ENCODE measurements at places on chromosomes 3 and 15.

DNA sequence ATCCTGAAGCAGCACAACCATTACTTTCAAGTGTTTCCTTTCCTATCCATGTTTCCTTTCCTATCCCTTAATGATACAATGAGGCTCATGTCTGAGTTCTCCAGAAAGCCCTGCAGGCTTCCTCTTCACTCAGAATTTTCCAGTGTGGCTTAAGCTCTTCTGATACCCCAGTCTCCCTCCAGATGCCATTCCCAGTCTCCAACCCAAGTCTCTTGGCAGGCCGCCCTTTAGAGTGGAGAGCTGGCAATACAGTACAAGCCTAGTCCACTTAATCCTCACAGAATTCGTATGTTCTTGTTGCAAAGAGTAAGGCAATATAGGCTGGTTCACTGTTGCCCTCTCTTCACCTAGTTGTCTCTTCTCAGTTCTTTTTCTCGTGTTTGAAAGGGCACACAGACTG is 503.9 kb upstream of the MDFIC2 start:
- no peak for DNase-seq

- DNase-seq, result no peak
Measured at GRCh38 chr3:130644628-130645253, 101.9 kb downstream of the PIK3R4 start.

DNA sequence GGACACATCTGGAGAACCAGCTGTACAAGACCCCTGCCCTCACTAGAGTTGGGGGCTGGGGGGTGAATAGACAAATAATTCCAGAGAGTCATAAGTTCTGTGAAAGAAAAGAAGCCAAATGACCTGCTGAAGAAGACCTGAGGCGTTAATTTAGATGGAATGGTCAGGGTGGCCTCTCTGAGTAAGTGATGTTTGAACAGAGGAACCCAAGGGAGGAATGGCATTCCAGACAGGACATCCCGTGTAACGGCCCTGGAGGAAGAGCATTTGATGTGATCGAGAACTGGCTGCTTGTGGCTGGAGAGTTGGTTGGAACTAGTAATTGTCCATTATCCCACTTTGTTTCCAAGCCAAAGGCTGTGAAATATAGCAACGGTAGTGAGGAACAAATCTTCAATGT is 1.7 kb downstream of the NR2C2 start:
- no peak for DNase-seq

DNA sequence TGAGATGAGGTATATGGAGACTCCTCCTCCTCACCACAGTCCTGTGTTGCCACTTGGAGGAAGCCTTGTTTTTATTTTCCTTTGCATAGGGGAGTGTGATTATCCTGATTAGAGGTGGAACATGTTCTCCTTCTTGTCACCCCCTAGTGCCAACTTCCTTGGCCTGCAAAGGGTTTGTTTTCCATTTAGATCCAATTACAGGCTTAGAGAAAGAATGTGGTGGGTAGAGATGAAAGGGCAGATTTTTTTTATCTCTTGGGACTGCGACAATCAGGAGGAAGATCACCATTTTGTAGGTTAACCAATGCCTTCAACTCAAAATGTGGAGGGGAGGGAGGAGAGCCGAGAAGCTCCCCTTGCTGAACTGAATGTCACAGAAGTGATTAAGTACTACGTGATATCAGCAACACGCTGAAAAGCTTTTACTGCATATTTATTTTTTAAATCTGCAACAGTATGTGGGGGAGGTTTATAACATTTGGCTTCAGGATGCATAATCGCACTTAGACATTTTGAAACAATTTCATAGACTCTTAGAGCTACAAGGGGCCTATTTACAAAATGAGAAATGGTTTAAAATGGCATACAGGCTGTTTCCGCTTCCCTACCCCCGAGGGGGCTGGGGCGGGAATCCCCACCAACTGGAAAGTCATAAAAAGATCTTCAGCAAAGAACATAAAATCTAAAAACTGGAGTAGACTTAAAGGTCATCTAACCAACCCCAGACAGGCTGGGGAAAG is 2.4 kb downstream of the LMCD1 start:
- DNase-seq, result no peak

DNA sequence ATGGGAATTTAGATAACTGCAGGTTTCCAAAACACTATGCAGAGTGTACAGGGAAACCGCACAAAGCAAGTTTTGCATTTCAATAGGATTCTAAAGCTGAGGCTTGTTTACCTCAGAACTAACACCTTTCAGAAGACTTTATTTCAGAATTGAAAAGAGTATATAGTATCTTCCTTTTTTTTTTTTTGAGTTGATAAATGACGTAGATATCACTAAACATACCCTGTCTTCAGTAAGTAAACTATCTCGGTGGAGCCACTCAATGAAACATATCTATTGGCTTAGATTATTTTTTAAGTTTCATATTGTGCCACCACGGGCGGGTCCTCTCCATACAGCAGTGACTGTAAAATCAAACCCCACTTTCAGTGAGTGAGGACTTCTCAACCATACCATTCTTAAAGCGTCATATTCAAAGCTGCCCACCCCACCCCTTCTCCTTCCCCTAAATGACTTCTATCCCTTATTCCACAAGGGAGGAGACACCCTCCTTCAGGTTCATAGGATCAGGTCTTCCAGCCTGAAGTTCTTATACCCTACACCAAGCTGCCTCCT is 2.0 kb upstream of the TBL1XR1 start:
- no peak for DNase-seq

DNA sequence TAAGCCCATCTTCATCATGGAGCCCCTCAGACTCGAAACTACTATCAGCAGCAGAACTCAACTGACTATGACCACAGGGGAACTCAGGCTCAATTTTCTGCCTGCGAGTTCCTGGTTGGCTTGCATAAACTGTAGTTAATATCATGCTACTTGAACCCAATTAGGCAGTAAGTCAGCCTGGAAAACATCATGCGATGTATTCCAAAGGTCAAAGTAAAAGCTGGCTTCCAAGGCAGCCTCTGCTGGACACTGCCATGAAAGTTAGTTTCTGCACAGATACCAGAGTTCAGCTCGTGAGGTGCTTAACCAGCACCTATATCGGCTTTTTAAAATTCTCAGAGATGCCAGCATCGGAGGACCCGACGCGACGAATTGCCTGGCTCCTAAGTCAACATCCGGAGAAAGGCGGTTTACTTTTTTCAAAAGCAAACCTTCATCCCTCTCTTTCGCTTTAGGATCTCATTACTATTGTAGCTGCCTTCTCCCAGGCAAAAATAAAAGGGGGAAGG is 3.8 kb downstream of the ANP32A start:
- peak; percentile 34 for DNase-seq

GRCh38 chr15:22796079-22796478 is 9.6 kb downstream of the NIPA1 start:
- no peak for DNase-seq

- no peak for DNase-seq
Measured at GRCh38 chr3:111506435-111506834, 35.6 kb upstream of the CD96 start.

DNA sequence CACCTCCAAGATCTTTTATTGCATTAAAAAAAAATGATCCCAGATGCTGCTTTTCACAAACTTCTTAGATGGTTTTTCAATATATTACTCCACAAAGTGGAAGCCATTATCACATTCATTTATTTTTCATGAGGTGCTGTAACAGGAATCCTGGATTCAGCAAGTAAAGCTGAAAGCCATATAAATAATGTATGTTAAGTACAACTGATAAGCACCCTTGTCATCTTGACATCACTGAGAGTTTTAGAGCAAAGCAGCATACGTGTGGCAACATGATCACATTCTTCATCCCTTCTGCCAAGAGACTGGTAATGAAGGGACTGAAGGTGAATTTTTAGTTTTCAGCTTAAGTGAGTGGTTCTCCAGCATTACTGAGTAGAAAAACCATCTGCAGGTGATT is 44.9 kb upstream of the LRRFIP2 start:
- DNase-seq, result no peak

- no peak for DNase-seq
Measured at GRCh38 chr15:85554852-85555521, 174.6 kb downstream of the AKAP13 start.

DNA sequence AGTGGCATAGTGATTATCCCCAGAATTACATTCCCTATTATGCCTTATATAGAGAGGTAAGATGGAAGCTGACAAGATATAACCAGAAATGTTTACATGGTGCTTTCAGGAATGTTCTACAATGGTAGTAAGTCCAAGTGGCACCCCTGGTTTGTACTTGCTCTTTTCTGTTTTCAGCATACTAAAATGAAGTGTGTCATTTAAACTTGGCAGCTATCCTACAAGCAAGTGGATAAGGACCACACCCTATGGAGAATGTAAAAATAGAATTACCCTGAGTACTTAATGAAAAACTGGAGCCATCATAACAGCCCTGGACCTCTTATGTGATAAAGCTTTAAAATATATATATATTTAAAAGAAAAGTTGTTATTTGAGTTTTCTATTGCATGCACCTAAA is 1012.7 kb upstream of the CADM2 start:
- no peak for DNase-seq

DNA sequence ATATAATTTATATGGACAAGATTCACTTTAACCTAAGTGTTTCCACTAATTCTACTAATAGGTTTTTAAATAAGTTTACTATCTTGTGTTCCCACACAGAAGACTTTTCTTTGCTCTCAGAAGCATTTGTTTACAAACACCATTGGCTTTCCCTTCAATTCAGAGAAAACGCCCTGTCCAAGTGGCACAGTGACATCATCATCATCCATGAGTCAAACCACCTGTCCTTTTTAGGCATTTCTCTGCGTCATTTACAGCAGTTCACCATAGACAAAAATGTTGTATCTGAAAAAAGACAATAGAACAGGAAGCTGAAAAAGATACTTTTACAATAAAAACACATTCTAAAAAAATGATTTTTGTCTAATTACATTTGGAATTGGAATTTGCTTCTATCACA is 9.3 kb upstream of the BCL2L10 start:
- no peak for DNase-seq

DNA sequence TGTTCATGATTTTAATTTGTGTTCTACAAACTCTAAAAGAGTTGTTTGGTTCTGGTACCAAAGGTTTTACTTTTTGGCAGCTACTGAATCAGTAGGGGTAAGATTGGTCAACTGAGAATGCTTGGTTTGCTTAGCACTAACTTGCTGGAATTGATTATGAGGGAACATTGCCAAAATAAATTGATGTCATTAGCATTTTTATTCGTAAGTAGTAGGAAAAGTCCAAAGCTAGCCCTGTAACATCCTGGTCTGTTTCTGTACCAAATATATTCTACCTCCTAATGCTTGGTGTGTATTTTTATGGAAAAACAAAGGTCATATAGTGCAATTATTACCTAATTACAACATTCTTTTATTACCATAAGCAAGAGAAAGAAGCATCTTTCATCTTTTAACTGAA is 35.9 kb upstream of the KPNA4 start:
- DNase-seq, result no peak

- no peak for DNase-seq
Measured at GRCh38 chr15:101433396-101433795, 56.1 kb downstream of the PCSK6 start.

GRCh38 chr15:31089368-31090047 is 12.0 kb downstream of the TRPM1 start:
- DNase-seq, result no peak

- no peak for DNase-seq
Measured at GRCh38 chr3:102179326-102180177, 255.3 kb upstream of the ZPLD1 start.

DNA sequence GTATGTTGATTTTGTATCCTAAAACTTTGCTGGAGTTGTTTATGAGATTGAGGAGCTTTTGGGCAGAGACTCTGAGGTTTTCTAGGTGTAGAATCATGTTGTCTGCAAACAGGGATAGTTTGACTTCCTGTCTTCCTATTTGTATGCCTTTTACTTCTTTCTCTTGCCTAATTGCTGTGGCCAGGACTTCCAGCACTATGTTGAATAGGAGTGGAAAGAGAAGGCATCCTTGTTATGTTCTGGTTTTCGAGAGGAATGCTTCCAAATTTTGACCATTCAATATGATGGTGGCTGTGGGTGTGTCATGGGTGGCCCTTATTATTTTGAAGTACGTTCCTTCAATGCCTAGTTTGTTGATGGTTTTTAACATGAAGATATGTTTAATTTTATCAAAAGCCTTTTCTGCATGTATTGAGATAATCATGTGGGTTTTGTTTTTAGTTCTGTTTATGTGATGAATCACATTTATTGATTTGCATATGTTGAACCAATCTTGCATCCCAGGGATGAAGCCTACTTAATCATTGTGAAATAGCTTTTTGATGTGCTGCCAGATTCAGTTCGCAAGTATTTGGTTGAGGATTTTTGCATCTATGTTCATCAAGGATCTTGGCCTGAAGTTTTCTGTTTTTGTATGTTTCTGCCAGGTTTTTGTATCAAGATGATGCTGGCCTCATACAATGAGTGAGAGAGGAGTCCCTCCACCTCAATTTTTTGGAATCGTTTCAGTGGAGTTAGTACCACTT is 188.1 kb downstream of the MINAR1 start:
- no peak for DNase-seq

DNA sequence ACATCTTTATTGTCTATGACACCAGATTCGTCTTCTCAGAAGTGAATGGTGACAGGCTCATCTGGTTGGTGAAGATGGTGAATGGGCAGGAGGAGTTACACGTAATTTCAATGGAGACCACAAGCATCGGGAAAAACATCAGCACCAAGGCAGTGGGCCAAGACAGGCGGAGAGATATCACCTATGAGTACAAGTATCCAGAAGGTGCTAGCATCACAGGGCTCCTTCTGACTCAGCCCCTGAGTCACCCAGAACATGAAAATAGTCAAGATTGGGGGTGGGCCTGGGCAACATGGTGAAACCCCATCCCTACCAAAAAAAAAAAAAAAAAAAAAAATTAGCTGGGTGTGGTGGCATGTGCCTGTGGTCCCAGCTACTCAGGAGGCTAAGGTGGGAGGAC is 32.6 kb downstream of the TGM4 start:
- no peak for DNase-seq

DNA sequence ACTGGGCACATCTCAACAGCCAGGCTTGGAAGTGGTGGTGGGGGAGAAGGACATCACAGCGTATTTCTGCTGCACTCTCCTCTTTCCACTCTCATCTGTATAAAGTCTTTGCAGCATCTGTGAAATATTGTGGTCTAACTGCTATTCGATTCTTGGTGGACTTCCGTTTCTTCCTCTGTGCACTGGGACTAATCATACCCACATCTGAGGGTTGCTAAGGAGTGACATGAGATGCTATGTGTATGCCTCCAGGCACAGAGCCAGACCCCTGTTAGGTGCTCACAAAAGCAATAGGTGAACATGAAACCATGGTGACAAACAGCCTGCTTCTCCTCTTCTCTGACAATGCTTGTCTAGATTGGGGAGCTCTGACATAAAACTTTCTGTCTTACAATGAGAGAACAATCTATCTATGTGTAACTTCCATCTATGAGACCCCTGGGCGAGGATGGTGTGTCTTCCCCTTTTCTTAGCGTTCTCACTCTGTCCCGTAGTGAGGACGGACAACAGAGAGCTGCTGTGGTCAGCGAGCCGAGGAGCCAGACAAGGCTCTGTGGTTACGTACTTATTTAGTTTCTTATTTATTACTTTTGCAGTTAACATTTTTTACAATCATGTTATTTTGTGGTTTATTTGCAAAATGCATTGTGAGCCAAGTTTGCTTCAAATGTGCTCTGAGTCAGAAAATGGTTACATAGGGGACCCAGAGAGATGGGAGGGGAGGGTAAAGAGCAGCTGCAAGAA is 196.7 kb upstream of the TPRG1 start:
- DNase-seq, result no peak

- DNase-seq, result no peak
Measured at GRCh38 chr3:73364517-73364916, 260.2 kb downstream of the PDZRN3 start.
